ENCODE measurements at places on chromosomes 4 and X. TPM values are rescaled to one million over a fixed set of nuclear protein-coding genes. Genes with fewer than 3 reads are reported as not detected.

Gene FAM9C
- not detected for total RNA-seq

Gene IQCM
- not detected for total RNA-seq

Gene EGF
- 15.5 TPM for total RNA-seq

Gene ZNF711
- total RNA-seq, result 1.1 TPM

Gene KLF8
- total RNA-seq, result 27.4 TPM

Gene VCX3B
- total RNA-seq, result not detected

Gene HMX1
- total RNA-seq, result not detected

Gene BEX5
- total RNA-seq, result 1.6 TPM

Gene RP2
- 13.8 TPM for total RNA-seq

Gene CSAG3
- not detected for total RNA-seq
